ENCODE measurements at places on chromosomes 2 and 18.

- no peak for DNase-seq
These were observed 24.9 kb upstream of the ALPP start for GRCh38 chr2:232353660-232354059.

DNA sequence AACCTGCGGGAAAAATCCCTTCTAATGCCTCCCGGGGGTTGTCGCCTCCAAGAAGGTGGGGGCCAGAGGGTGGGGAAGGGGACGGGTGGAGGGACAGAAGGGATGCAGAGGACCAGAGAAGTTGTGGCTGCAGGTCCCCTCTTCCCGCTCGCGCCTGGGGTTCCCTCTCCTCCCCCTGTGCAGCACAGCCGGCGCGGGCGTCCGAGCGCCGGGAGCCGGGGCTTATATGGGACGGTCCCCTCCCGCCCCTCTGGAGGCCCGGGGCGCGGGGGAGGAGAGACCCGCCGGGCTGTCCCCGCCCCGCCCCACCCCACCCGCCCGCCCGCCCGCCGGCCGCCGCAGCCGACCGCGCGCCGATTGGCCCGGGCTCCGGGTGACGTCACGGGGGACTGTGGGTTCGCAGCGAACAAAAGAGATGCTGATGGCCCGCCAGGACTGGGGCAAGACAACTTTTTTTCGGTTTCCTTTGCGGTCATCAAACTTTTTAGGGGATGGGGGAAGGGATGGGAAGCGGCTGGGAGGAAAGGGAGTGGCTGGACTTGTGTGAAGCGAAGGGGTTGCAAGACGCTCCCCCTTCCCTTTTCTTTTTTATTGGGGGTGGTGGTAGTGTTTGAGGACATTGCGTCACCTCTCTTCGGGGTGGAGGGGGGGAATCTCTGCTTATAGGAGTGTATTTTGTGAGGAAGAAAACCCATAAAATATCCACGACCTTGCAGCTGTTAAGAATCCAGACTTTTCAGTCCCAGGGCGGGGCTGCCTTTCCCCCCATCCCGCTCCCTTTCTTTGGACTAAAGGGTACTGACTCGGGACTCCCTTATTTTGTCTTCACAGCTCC lies at the start of gene FN1:
Gene FN1 (minus strand): TSS at position 199 of the 835 bp plus-strand sequence. CDS start 266 bp downstream, outside the sequence.
- DNase-seq: peak; percentile 99

DNA sequence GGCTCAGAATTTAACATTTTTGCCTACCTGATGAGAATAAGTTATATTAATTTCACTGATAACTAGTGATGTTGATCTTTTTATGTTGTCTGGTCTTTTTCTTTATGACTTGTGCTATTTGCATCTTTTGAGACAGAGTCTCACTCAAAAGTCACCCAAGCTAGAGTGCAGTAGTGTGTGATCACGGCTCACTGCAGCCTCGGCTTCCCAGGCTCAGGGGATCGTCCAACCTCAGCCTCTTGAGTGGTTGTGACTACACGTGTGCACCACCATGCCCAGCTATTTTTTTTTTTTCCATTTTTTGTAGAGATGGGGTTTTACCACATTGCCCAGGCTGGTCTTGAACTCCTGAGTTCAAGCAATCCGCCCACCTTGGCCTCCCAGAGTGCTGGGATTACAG lies 7.5 kb downstream of the SMCHD1 start:
- no peak for DNase-seq

GRCh38 chr2:232502911-232503808 lies 15.5 kb upstream of the ECEL1 start:
- DNase-seq: peak; percentile 16

DNA sequence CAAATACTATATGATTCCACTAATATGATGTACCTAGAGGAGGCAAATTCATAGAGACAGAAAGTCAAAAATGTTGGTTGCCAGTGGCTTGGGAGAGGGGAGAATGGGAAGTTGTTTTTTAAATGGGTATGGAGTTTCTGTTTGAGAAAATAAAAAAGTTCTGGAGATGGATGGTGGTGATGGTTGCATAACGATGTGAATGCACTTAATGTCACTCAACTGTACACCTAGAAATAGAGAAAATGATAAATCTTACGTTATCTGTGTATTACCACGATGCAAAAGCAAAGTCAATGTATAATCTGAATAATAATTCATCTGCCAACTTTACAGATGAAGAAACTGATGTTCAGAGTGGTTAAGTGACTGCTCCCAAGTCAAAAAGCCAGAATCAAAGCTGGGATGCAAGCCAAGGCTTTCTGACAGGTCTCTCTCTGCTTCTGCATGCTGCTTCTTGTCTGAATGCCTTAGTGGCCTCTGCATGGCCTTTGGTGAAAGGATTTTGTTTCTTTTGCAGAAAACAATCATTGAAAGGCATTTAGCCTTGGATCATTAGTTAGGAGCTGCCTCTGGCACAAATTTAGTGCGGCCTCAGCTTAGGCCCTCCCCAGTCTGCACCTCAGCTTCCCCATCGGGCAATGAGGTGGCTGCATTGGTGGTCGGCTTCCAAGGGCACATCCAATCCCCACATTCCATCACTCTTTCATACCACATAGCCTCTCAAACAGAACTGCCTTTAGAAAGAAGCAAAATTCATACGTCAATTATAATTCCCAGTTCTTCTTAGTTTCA lies 46.5 kb upstream of the MYCN start:
- DNase-seq: no peak

DNA sequence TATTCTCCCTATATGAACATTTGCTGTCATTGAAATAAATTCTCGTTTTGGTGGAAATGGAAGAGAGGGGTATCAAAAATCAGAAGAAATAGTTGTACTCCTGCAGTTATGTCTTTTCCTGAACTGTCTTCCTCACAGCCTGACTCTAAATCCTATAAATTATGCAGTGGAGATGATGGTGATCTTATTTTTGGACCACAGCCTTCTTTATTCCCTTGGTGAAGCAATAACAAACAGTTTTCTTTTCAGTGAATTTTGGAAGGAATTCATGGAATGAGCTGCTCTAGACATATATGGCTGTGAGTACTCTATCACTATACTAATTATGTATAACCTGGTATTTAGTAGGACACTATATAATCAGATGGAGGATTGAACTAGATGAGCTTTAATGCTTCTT lies 1.7 kb upstream of the SLC25A12 start:
- DNase-seq: peak; percentile 44

DNA sequence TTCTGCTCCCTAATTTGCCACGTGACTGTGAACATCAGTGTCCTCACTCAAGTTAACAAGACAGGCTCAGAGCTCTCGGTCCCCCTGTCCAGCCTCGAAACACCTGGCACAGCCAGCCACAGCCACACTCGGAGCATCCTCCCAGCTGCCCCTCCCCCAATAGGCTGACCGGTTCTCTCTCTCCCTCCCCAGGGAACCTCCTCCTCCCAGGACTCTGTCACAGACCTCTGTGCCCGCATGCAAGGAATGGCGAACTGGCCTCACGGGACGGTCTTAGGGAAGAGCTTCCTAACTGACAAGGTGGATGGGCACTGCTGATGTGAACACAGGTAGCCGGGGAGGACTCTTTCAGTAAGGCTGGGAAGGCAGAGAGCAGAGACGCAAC lies 18.8 kb downstream of the CYP26B1 start:
- no peak for DNase-seq

- DNase-seq: peak; percentile 33
These were observed 284.1 kb downstream of the TRIB2 start for GRCh38 chr2:13000664-13001363.
